ENCODE measurements at places on chromosomes 11 and 22.

DNA sequence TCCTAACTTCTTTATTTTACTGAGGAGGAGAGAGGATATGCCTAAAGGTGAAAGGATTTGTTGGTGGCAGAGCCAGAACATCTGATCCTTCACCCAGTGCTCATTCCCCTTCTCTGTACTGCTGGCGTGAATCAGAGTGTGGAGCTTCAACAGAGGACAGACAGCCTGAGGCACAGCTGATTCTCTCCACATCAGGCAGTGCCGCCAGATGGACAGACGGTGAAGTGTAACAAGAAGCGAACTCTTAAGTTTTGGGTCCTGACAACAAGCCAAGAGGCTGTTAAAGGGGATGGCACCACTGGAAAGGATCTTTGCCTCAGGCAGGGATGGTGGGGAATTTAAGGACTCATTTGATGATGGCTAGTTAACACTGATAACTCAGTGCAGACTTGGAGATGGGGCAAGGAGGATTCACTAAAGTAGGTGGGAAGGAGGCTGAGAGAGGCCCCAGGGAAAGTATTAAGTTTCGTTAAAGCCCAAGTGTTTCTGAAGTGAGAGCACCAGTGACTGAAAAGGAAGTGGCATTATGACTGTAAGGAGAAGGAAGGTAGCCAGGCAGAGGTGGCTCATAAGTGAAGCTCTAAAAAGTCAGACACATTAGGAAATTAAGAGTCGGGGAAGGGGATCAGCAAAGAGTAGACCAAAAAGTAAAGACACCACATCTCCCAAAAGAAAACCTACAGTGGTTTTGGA lies 81.3 kb downstream of the CLPB start:
- DNase-seq: no peak

- DNase-seq: no peak
Measured at GRCh38 chr11:65486570-65487466, 12.0 kb upstream of the MALAT1 start.

- DNase-seq: no peak
Measured at GRCh38 chr22:26394777-26395176, 34.3 kb upstream of the ASPHD2 start.

DNA sequence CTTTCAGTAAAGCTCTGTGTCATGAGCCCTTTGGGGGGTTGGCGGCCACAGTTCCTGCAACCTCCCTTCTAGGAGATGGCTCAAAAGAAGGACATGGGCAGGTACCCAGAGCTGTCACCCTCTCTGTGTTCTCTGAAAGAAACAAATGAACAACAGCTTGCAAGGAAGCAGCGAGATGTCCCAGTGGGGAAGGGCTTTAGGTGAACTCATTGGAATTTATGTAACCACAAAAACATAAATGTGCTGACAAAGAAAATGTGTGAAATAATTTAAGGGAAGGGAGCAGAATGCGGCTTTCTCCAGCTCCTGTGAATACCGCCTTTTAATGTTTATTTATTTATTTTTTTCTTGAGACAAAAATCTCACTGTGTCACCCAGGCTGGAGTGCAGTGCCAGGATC lies 3.3 kb downstream of the PARVG start:
- DNase-seq: no peak

- no peak for DNase-seq
Measured at GRCh38 chr11:46162700-46163099, 41.4 kb upstream of the PHF21A start.

- no peak for DNase-seq
Measured at GRCh38 chr11:47485107-47485506, 36.2 kb upstream of the RAPSN start.

DNA sequence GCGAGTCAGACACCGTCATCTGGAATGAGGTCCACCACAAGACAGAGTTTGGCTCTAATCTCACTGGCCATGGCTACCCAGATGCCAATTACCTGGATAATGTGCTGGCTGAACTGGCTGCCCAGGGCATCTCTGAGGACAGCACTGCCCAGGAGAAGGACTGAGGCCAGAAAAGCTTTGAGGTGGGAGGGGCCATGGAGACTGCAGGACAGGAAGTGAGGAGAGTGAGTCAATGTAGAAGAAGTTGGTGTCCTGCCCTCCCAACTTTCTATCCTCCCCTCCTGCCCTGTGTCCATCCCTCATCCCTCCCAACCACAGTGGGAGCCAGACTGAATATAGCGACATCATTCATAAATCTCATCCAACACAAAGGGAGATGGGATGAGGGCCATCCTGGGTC lies 8.0 kb downstream of the MPEG1 start:
- DNase-seq: no peak

GRCh38 chr11:120511820-120512738 lies 531 bp downstream of the GRIK4 start:
- DNase-seq: no peak

DNA sequence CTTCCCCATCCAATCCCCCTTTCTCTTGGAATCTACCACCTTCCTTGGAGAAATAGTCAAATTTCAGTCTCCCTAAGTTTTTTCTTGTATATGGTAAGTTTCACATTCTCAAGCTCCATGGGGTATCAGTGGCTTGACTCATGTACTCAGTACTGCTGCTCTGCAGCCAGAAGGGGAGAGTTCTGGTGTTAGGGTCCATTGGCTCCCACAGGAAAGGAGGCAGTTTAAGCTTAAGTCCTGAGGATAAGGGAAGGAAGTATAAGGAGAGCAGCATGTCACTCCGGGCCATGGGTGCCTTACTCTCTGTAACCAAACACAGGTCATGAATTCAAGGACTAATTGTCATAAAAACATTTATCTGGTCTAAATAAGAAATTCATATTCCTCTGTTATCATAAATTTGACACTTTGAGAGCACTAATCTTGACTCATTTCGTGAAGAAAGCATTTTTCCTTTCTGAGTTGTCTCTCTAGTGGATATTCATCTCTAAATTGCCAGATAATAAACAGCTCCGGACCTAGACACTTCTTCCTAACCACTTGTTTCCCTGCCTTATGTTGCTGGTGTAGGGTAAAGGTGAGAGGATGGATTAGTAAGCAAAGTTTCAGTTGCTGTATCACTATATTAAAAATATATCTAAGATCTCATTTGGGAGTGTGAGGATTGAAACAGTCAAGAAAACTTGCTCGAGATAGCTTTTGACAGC lies 20.1 kb upstream of the SORL1 start:
- no peak for DNase-seq

GRCh38 chr11:120465921-120466534 lies 45.5 kb upstream of the GRIK4 start:
- no peak for DNase-seq

GRCh38 chr11:7154881-7155361 lies 66.1 kb downstream of the RBMXL2 start:
- DNase-seq: no peak

DNA sequence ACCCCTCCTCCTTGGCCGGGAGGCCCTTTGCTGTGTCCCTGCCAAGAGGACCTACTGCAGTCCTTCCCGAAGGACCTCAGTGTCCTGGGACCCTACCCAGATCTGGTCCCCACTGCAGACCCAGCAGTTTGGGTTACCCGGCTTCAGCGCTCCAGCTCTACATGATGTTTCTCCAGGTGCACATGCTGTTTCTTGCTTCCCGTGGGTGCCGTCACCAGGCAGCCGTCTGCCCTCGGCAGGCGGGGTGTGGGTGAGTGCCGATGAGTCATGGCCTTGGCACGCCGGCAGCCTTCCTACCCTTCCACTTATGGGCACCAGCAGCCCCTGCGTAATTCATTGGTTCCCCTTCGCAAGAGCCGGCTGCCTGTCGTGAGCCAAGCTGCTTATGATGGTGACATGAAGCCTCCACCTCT lies 101.8 kb downstream of the BCR start:
- no peak for DNase-seq

GRCh38 chr11:1843098-1843473 lies 4.3 kb downstream of the TNNI2 start:
- DNase-seq: no peak

GRCh38 chr11:126175393-126175792 lies 36.1 kb downstream of the RPUSD4 start:
- no peak for DNase-seq

DNA sequence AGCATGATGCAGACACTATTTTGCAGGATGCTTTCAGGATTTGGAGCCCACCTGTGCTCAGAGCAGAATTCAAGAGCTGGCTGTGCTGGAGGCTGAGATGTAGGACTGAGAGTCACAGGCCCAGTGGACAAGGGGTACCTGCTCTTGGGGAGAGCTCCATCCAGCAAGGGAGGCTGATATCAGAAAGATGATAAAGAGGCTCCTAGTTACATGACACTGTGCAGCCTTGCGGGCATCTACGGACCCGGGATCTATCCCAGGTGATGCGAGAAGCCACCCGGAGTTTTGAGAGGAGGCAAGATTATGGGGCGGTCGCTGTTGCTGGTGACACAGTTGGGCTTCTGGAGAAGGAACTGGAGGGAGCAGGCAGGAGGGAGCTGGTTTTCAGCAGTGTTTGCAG lies 579.0 kb downstream of the TBC1D22A start:
- no peak for DNase-seq

GRCh38 chr11:8333811-8334401 lies 70.2 kb upstream of the LMO1 start:
- no peak for DNase-seq

DNA sequence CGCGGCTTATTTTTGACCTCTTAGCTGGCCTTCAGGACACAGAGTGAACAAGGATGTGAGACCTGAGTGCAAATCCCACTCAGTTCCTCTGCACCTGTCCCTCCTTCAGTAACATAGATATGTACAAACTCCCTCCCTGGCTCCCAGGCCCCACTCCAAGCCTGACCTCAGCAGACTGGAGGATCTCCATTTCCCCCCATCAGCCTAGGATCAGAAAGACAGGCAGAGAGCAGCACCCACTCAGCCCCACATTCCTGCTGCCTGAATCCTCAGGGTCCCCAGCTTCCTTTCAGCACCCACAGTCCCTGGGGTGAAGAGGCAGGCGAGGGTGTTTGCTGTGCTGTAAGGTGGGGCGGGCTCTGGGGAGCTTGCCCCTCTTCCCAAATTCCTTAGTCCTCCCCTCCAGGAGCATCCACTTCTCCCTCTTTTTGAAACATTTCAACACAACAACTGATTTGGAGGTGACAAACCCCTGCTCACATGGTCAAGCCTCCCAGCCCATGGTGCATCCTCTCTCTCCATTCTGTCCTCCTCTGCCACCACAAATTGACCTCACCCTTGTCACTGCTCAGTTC lies 151.1 kb downstream of the FEZ1 start:
- no peak for DNase-seq

- DNase-seq: no peak
Measured at GRCh38 chr22:35337932-35338331, 38.2 kb downstream of the TOM1 start.

DNA sequence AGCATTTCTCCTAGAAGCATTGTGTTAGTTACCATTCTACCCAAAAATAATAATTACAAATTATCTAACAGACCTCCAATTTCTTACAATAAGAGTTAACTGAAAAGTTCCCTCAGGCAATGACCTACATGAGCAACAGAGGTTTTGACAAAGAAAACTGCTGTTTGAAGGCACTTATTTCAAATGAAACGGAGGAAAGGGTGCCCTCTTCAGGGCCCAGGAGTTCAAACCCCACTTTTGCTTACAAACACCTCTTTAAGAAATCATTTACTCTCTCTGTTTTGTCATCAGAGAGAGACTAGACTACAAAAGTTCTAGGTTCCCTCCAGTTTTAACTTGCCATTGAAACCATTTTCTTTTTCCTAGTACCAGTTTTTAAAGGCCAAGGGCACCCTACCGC lies 56.7 kb downstream of the AMBRA1 start:
- DNase-seq: no peak

- no peak for DNase-seq
Measured at GRCh38 chr22:49664371-49664881, 163.2 kb downstream of the BRD1 start.

GRCh38 chr11:112004389-112004788 lies 20.8 kb upstream of the DLAT start:
- no peak for DNase-seq

GRCh38 chr11:1071571-1072115 lies 3.0 kb upstream of the MUC2 start:
- DNase-seq: no peak

DNA sequence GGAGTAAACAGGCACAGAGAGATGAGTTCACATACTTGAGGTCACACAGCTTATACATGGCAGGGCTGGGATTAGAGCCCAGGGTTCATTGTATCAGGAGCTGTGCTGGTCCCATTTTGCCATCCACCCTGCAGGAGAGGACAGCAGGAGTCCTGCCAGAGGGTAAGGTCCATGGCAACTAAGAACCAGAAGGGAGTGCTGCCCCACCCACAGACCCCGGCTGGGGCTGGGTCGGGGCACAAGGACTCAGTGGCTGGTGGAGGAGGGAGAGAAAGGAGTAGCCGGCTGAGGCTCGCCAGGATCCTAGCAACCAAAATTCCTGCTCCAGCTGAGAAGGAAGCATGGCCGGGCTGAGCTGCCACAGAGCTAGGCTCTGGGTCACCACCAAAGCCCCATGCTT lies 25.9 kb upstream of the TP53I11 start:
- no peak for DNase-seq

GRCh38 chr11:97937501-97937900 lies 1083.2 kb upstream of the CNTN5 start:
- DNase-seq: no peak

- no peak for DNase-seq
Measured at GRCh38 chr11:134402910-134403309, 9.1 kb downstream of the B3GAT1 start.

GRCh38 chr11:67691149-67691548 lies 16.7 kb upstream of the ALDH3B2 start:
- DNase-seq: no peak

DNA sequence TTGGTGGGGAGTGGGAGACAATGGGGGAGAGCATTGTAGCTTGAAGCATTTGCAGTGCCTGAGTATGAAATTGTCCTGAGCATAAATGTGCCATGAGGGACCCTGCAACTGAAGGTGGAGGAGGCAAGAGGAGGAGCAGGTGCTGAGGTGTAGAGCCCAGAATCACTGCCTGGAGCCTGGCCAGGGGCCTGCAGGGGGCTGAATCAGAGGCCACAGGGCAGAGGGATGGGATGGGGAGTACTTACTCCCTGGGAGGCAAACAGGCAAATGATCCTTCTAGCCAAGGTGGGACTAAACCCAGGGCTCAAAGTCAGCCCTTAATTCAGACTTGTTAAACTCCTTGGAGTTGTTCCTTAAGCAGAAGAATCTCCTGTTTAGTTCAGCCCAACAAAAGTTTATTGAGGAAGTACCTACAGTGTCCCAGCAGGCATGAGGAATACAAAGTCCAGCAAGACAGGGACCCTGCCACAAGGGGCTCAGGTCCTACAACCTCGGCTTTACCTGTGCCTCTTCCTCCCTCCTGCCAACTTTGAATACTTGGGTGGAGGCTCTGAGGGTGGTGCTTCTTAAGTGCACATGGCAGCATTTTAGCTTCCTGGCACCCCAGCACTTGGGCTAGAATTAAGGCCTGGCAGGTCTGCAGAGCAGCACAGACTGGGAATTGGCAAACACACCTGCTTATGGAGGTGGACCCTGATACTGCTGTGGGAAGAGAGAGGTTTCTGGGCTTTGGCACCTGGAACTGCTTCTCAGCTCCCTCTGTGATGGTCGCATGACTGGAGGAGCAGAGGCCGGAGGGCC lies 20.0 kb downstream of the MICAL2 start:
- no peak for DNase-seq

DNA sequence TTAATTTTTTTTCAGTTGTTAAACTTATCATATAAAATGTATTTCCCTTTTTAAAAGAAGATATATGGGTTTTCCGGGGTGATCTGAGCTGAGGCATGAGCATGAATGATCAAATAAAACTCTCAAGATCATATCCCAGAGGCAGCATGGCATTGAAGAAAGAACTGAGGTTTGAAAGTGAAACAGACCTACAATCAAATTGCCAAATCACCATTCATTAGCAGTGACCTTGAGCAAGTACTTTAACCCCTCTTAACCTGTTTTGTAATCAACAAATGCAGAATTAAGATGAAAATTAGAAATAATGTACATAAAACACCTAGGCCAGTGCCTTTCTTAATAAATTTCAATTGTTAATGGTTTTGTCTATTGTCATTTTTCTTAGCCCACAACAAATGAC lies 116.0 kb downstream of the RBFOX2 start:
- DNase-seq: no peak
